GM19239 (cell line): ENCODE measurements at places on chromosomes 2 and 18.

DNA sequence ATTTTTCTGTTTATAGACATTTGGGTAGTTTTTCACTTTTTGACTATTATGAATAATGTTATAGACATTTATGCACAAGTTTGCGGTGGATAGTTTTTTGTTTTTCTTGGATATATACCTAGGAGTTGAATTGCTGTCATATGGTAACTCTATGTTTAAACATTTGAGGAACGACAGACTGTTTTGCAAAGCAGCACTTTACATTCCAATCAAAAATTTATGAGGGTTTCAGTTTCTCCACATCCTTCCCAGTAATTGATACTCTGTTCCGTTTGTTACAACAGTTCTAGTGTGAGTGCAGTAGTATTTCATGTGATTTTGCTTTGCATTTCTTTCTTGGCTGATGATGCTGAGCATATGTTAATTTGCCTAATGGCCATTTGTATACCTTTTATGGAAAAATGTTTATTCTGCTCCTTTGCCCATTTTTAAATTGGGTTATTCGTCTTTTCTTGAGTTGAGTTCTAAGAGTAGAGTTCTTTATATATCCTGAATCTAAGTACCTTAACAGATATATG is 617.3 kb upstream of the LRATD1 start:
- DNase-seq = no peak

DNA sequence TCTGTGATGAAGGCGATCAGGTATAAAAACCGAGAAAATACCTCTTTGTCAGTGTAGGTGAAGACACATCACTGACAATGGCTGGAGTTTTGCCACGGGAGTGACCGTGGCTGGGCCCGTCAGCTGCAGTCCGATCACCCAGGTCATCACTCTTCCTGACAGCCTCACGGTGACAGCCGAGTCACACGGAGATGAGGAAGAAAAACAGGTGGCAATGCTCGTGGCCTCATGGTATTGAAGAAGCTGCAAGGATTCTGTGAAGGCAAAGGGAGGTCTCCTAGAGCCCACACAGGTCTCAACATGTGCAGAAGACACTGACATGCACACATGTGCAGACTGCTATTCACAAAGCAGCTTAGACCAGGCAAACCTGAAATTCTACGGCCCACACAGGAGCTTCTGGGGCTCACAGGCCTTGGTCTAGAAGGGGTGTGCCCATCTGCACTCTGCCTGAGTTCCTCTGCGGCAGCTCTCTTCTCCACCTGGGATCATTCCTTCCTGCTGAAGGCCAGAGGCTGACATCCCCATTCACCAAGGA is 7.4 kb downstream of the COPS9 start:
- DNase-seq = no peak

DNA sequence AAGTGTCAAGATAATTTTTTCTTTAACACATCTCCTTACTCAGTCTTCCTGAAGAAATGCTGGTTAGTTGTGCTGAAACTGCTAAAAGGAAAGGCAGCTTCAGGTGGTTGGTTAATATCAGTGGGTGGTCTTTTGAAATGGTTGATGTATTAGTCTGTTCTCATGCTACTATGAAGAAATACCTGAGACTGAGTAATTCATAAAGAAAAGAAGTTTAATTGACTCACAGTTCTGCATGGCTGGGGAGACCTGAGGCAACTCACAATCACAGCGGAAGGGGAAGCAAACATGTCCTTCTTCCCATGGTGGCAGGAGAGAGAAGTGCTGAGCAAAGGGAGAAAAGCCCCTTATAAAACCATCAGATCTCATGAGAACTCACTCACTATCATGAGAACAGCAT is 125.9 kb upstream of the CYRIA start:
- no peak for DNase-seq

DNA sequence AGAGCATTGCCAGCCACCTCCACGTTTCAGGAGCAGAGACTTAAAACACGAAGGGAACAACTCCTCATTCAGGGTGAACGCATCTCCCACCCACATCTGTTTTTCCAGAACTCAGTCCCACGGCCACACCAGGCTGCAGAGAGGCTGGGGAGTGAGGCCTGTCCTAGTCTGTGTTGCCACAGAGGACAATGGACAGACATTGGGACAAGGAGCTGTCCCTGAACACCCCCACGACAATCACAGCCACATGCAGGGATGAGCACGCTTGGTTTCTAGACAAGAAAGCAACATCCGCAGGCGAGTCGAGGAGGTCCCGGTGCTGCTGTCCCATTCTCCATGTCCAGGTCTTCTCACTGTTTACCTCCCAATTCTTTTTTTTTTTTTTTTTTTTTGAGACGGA is 167.4 kb downstream of the EIPR1 start:
- DNase-seq = no peak

GRCh38 chr2:210476194-210477128 is at the start of gene LANCL1:
Gene LANCL1 (minus strand): TSS chr2:210476759. CDS start chr2:210476396, 363 bp downstream.
- peak; percentile 84 for DNase-seq

DNA sequence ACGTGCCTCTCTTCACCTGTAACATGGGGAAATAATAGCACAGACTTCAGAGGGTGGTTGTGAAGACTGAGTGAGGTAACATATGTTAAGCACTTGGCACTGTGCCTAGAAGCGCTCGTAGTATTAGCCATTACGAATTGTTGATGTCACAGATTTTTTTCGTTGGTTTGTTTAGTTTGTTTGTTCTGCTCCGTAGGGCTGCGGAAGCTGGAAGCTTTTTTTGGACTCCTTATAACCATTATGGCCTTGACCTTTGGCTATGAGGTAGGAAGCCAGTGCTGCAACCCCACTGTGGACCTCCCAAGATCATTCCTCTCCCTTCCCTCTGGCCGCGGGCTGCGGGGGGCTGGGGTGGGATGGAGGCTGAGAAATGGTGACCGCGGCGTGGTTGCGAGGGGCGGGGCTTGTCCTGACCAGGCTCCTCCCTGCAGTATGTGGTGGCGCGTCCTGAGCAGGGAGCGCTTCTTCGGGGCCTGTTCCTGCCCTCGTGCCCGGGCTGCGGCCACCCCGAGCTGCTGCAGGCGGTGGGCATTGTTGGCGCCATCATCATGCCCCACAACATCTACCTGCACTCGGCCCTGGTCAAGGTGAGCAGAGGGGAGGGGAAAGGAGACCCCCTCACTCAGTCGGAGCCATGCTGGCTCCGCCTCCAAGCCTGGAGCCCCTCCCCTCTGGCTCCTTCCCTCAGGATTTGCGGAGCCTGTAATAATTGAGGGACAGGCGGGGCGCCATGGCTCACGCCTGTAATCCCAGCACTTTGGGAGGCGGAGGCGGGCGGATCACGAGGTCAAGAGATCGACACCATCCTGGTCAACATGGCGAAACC is 5.5 kb downstream of the SLC11A1 start:
- DNase-seq = no peak

DNA sequence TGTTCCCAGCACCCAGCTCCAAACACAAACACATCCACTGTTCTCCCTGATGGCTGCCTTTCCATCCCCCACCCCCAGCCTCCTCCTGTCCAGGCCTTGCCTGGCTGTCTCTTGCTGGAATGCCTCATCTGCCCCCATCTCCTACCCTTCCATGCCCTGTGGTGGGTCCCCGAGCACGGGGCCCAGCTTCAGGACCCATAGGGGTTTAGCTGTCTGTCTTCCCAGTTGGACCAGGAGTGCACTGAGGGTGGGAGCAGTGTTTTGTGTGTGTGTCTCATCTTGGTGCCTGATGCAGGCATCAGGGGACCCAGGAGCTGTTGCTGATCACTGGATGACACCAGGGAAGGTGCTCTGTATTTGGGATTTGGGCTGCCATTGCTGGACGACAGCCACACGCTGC is 34.5 kb downstream of the GLI2 start:
- DNase-seq = no peak

- DNase-seq = no peak
Observed at GRCh38 chr2:68127358-68128242, 30.1 kb upstream of the PNO1 start.

- DNase-seq = no peak
Observed at GRCh38 chr2:205857520-205858237, 175.4 kb downstream of the NRP2 start.

DNA sequence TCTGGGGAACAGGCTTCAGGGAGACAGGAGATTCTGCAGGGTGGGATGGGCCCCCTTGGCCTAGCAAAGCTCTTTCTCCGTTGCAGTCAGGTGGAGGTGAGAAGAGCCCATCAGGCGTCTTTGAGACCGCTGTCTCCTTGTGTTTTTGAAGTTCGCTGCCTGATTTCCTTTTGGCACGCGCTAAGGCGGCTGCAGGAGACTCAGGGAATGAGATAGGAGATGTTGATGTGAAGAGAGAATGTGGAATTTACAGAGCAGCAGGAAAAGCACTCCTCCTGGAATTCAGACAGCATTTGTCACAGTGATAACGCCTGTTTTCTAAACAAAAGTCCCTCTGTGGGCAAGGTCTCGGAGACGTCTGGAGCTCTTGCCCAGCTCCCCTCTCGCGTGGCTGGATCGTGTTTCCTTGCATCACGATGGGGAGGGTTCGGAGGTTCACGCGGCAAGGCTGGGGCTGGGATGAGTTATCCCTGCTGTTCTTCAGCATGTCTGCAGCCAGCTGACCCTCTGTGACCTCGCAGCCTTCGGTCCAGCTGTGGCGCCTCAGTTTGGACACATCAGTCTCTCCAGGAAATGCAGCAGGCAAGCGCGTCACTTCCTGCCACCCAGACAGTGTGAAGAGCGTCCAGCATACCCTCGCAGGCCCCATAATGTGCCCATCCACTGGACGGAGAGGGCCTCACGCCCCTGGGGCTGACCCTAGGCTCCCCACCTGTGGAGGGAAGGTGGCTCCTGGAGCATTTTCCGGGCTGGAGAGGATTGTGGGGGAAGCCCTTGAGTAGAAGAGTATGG is 30.2 kb downstream of the GLI2 start:
- DNase-seq = no peak

GRCh38 chr2:8571301-8571791 is 110.5 kb upstream of the ID2 start:
- DNase-seq = no peak

GRCh38 chr2:10861765-10862164 is 49.2 kb upstream of the PDIA6 start:
- DNase-seq = no peak

GRCh38 chr18:12608301-12608700 is 49.6 kb downstream of the SPIRE1 start:
- no peak for DNase-seq
